ENCODE measurements at places on chromosomes 16 and 17.

- DNase-seq: peak; percentile 92
These were observed 11.5 kb upstream of the HS3ST6 start for GRCh38 chr16:1929578-1930337.

DNA sequence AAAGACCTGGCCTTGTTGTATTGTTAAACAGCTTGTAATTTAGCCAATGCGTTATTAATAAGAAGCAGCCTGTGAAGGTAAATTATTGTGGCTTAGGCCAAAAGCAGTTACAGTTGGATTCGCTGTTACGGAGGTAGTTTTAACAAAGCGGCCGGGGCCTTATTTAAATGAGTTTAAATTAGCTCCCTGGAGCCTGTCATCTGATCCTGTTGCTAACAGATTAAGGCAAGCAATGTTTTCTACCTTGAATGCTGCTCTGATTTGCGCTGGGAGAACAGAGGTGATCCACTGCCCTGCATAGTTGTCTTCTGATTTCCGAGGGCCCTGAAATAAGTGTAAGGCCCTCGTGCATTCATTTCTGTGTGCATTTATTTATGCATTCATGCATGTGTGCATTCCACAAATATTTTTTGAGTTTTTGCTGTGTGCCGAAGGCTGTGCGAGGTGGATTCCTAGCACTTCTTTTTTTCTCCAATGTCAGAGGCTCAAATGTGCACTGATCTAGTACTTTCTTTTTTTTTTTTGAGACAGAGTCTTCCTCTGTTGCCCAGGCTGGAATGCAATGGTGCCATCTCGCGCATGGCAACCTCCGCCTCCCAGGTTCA lies 10.9 kb downstream of the SEC14L5 start:
- no peak for DNase-seq

DNA sequence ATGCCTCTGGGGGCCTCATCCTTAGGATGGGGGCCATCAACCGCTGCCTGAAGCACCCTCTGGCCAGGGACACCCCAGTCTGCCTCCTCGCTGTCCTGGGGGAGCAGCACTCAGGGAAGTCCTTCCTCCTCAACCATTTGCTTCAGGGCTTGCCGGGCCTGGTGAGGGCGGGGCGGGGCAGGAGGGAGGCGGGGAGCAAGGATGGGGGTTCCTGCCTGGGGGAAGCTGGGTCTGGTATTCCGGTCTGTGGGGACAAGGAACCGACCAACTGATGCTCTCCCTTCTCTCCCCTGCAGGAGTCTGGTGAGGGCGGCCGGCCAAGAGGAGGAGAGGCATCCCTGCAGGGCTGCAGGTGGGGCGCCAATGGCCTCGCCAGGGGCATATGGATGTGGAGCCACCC lies 2.0 kb downstream of the RNF112 start:
- no peak for DNase-seq

DNA sequence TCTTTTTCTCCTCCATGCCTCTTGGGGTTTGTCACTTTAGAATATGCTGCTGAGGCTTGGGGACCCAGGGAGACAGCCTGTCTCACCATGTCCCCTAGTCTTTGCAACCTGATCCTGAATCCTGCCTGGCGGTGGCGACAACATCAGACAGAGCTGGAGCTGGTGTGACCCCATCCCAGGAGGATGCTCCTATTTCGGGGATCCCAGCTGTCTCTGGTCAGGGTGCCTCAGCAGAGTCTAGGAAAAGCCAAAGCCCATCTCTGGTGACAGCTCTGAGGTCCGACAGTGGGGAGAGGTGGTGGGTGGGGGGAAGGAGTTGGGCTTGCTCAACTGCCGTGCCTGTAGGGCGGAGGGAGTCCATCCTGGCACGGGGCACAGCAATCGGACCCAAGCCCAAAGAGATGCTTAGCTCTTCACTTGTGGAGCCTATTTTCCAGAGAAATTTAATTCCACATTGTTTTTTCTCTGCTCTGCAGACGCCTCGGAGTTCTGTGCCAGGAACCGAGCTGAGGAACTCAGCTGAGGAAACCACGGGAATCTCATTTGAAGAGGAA lies 10.3 kb upstream of the TNS4 start:
- no peak for DNase-seq

GRCh38 chr17:31068291-31068690 lies 26.5 kb upstream of the NF1 start:
- peak; percentile 46 for DNase-seq

DNA sequence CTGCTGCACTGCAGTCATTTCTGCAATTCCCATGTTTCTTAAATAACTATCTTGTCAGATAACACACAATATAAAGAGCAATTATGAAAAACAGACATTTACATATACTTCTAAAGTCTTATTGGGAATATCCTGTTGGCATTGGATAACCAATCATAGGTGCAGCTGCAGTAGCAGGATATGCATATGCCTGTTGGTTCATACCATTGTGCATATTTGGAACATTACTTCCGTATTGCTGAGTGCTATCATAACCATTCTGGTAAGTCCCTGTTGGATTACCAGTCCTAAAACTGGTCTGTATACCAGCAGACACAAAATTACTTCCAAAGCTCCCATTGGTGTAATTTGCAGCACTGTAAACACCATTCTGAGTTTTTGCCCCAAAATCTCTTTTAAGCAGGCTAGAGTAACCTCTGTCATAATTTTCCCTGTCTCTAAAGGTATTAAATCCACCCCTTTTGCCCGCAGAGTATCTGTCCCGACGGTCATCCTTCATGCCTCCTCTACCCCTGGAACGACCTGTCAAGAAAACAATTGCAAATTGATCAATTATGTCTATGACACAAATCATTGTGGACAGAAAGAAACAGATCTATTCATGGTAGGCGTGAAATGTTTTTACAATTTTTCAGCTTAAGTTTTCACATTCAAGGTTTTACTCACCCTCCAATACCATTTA lies 3.1 kb upstream of the POLG2 start:
- no peak for DNase-seq

- no peak for DNase-seq
These were observed 53.1 kb downstream of the METRNL start for GRCh38 chr17:83132251-83133081.

DNA sequence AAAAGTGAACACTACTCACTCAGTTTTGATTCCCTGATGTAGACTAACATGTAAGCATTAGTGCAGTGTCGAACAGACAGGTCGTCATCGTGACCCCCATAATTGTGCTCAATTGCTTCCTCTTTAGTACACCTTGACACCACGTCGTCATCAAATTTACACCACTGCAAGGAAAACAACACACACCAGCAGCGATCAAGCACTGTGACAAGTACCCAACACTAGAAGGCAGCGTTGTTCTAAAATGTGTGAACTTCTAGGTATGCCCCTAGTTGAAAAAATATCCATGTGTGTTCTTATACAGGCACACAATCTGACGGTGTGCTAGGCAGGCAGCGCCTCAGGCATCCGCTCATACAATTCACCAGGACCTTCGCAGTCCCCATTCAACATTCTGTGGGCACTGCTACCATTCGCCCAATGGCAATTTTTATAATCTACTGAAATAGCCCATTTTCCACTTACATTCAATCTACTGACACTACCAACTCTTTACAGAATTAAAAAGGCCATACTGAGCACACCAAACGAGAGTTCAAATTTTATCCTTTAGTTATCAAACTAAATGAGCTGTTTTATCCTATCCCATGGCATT lies 23.1 kb downstream of the LITAFD start:
- peak; percentile 38 for DNase-seq

GRCh38 chr17:37048811-37049210 lies 100.1 kb downstream of the AATF start:
- no peak for DNase-seq

GRCh38 chr16:25716186-25716585 lies 24.4 kb downstream of the HS3ST4 start:
- no peak for DNase-seq

DNA sequence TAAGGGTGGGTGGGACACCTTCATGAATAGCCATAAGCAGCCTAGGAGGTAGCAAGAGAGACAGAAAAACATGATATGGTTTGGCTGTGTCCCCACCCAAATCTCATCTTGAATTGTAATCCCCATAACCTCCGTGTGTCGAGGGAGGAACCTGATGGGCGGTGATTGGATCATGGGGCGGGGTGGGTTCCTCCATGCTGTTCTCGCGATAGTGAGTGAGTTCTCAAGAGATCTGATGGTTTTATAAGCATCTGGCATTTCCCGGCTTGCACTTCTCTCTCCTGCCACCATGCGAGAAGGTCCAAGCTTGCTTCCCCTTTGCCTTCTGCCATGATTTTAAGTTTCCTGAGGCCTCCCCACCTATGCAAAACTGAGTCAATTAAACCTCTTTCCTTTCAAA lies 259.1 kb upstream of the ERCC4 start:
- no peak for DNase-seq

DNA sequence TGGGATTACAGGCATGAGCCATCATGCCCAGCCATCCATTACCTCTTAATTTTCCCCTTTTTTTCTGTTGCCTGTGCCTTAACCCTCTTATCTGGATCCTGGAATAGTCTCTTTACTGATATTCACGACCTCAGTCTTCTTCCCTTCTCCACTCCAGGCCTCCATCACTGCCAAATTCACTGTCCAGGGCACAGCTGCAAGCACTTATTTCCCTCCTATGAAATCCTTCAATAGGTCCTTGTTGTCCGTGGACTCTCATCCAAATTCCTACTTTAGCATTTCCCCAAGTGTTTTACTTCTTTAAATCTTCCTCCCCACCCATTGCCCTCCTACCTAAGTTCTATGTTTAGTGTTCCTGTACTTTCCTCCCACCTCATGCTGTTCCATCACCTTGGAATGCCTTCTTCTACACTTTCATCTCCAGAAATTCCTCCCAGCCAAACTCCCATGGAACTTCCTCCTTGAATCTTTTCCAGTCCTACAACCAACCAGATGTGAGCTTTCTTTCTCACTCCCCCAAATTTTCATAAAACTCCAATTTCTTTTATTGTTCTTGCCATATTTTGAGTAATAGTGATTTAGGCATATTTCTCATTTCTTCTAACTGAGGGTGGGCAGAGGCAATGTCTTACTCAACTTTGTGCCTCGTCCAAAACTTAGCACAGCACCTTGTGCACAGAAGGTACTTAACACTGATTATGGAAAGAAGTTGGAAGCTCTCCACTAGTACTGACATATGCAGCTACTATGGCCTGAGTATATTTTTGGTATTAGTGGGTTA lies 35.3 kb downstream of the FAM20A start:
- no peak for DNase-seq

DNA sequence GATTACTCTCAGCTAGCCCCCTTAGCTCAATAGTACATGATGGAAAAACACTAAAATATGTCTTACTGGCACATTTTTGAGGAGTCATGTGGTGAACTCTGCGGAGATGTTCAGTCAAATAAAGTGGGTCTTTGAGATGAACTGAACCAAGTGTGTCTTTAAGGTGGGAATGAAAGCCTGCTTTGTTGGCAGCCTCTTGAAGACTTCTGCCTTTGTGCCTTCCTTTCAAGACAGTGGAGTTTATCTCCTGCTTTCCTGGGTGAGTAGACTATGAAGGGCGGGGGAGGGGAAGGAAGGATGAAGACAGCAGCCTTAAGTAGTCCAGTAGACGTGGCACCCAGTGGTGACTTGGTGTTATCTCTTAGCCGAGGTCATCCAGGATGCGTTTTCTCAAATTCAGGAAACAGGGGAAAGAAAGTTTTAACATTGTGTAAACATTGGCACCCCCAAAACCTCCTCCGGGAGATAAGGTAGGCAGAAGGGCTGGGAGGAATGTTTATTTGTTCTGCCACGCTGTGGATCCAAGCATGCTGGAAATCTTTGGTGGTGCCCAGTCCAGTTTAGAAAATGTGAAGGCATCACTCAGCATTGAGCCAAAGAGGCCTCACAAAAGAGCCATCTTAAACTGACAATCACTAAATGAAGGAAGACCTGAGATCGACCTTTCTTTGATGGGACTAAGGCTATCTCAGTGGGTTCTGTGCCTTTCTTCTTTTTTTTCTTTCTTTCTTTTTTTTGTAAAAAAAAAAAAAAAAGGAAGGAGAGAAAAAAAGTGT lies 220.6 kb downstream of the FTO start:
- no peak for DNase-seq

DNA sequence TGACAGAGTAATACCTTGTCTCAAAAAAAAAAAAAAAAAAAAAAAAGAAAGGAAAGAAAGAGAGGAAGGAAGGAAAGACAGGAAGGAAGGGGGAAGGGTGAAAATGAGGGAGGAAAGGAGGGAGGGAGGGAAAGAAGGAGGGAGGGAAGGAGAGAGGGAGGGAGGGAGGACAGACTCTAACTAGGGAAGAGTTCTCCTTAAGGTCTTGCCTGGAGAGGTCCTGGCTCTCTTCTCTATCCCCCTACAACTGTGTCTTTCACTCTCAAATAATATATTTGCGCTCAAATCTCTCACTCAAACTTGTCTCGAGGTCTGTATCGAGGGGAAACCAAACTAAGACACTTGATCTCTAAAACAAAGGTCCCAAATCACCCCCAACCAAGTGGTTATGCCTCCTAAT lies 35.6 kb downstream of the WDR59 start:
- no peak for DNase-seq

DNA sequence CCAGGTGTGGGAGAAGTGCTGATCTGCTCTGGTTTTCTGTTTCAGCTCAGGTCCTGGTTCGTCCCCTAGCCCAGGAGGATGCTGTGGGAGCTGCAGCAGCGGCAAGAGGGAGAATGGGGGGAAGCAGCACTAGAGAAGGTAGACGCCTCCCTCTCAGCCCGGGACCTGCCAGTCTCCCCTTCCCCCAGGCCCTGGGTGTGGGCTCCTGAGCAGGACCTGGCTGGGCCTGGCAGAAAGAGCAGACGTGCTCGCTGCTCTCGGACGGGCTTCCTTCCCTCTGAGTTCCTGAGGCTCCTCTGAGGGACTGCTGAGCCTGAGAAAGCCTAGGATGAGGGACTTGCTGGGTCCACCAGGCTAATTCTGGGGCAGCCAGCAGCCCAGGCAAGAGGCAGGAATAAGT lies 3.1 kb downstream of the PRCD start:
- no peak for DNase-seq

- no peak for DNase-seq
These were observed 7.1 kb downstream of the SOX8 start for GRCh38 chr16:988471-989353.

GRCh38 chr17:79242393-79242792 lies 167.8 kb downstream of the ENGASE start:
- no peak for DNase-seq

- DNase-seq: peak; percentile 68
These were observed 875 bp downstream of the PRKCB start for GRCh38 chr16:23836404-23837311.

GRCh38 chr16:78004517-78004916 lies 17.8 kb upstream of the CLEC3A start:
- no peak for DNase-seq

GRCh38 chr16:47979164-47979520 lies 176.7 kb downstream of the ABCC12 start:
- no peak for DNase-seq

GRCh38 chr17:28331891-28332420 lies 3.3 kb downstream of the IFT20 start:
- no peak for DNase-seq
